ENCODE measurements at places on chromosomes 4 and X.

- no peak for DNase-seq
Measured at GRCh38 chr4:184421533-184422155, 52.7 kb downstream of the IRF2 start.

DNA sequence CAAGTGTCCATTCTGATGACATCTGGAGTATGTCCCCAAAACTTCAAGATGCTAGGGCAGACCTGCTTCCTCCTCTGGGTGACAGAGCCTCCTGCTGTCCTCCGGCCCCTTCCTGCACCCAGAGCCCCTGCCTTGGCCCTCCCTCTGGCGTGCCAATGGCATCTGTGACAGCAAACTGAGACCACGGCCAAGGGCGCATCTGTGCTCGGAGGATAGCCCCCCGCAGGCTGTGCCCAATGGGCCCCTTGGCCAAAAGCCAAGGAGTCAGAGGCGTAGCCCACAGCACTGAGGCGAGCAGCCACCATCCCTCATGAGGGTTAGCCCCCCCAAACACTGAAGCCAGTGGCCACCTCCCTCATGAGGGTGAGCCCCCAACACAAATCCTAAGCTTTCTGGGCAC lies 7.9 kb downstream of the LRPAP1 start:
- DNase-seq, result no peak

DNA sequence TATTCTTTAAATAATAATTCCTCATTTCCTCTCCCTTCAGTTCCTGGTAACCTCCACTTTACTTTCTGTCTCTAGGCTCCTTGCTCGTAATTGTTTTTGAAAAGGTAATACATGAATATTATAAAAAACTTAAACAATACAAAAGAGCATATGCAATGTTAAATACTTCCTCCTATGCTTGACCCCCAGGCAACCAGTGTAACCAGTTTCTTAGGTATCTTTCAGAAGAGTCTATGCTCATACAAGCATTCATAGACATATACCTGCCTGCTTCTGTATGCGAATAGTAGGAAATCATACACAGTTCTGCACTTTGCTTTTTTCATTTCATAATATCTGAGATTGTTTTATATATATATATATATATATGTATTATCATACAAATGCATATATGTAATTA lies 2.6 kb upstream of the MID2 start:
- no peak for DNase-seq

GRCh38 chr4:119536572-119537528 lies 91.8 kb downstream of the PDE5A start:
- no peak for DNase-seq

- no peak for DNase-seq
Measured at GRCh38 chr4:165489786-165490185, 111.0 kb downstream of the CPE start.

DNA sequence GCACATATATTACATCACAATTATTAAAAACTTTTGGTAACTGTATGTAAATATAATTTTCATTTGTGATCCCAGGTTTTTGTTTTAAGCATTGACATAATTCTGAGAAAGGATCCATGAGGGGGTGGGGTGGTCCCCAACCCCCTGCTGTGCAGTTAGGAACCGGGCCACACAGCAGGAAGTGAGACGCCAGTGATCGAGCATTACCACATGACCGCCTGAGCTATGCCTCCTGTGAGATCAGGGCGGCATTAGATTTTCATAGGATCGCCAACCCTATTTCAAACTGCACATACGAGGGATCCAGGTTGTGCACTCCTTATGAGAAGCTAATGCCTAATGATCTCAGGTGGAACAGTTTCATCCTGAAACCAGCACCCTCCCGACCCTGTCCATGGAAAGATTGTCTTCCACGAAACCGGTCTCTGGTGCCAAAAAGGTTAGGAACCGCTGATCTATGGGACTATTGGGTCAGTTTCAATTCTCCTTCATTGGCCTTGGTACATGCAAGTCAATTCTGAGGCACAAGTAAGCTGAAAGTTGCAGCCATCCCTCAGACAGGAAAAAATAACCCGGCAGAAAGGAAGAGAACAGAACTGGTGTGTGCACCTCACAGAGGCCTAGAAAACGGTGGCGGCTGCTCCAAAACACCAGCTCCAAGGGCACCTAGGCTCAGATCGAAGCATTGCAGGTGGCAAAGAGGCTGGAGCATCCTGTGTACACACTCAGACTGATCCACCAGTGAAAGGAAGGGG lies 7.0 kb upstream of the TMSB4X start:
- no peak for DNase-seq

- DNase-seq, result no peak
Measured at GRCh38 chrX:122777766-122778165, 406.3 kb upstream of the GRIA3 start.

- no peak for DNase-seq
Measured at GRCh38 chr4:22947851-22948250, 255.1 kb downstream of the GBA3 start.

GRCh38 chrX:111123125-111123524 lies 27.1 kb downstream of the PAK3 start:
- DNase-seq, result no peak

GRCh38 chr4:102031406-102031805 lies 240.9 kb downstream of the BANK1 start:
- no peak for DNase-seq

DNA sequence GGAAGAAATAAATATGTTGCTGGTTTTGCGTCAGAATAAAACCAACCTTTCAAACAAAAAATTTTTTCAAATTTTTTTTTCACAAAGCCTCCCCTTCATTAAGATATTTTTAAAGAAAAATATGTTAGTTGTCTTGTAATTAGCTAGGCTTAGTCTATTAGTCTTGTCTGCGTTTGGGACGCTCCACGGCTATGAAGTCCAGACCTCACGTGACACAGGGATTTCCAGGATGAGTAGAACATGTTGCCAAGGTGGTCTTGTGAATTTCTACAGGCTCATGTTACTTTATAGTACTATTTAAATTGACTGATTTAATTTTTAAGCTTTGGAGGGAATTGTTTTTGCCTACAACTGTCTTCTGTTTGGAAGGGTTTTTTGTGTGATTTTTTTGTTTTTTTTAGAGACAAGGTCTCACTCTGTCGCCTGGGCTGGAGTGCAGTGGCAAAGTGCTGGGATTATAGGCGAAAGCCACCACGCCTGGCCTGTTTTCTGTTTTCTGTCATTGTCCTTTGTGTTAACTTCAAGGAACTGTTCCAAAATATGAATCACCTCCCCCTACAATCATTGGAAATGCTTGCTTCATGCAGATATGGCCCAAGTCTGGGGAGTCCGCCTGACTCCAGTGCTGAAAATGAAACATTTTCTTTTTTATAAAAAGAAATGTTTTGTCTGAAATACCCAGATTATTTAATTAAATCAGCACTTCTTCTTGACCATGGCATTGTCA lies 26.2 kb downstream of the TMEM144 start:
- DNase-seq, result no peak

DNA sequence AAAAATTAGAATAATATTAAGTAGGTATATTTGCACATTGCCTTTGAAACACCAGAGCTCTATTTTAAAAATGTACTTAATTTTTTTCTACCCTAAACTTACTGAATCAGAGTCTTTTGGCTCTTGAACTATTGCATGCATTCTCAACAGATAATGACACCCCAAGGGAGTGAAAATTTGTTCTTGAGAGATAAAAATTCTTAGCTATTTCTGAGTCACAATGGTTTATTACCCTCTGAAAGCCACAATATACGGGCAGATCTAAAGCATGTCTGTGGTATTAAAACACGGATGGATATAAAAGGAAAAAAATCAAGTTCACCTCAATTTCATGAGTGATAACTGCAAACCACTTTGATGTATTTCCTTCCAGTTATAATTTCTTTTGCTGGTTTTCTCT lies 636.3 kb upstream of the FTHL17 start:
- DNase-seq, result no peak

DNA sequence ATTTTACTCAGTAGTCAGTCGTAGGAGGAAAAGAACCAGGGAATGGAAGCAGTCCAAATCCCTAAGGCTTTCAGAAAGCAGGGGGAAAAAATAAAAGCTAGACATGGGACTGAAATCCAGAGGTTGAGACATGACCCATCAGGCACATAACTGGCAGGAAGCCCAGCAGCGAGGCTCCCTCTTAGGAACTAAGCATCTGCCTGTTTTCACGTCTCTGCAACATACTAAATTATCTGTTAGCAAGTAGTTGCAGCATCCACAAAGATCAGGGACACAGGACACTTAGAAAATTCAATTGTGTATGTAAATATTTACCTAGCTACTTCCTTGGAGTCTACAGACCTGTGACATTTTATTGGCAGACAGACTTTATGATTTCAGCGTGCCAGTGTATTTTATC lies 118.0 kb upstream of the EDNRA start:
- DNase-seq, result no peak

DNA sequence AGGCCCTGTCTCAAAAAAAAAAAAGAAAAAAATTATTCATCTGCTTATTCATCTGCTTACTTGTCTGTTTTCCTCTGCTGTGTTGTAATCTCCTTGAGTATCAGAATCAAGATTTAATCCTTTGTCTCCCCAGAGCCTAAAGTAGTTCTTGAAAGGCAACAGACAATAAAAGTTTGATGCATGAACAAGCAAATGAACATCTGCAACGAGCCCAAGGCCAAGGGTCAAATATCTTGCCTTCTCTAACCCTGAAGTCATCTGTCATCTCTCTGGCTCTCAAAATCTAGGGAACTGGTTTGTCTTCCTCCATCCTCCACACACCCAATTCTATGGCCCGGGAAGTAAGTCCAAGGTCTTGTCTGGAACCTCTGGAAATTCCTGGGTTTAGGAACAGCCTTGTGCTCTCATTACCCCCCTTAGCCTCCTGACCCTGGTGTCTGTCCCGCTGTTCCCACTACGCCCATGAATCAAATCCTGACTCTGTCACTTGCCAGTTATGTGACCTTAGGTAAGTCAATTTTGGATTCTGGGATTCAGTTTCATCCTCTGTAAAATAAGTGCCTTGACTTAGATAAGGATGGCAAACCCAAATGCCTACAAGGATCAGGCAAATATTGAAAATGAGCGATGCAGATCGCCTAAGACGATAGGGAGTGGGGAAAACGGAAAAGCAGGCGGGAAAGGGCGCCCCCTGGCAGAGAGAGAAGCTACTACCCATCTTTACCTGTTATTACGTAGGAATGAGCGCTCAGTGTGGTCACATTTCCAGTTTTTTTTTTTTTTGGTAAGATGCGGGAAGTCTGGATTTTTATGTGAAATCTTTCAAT lies 102.7 kb upstream of the DHX15 start:
- no peak for DNase-seq

- DNase-seq, result no peak
Measured at GRCh38 chr4:106036848-106037247, 141.6 kb downstream of the NPNT start.

DNA sequence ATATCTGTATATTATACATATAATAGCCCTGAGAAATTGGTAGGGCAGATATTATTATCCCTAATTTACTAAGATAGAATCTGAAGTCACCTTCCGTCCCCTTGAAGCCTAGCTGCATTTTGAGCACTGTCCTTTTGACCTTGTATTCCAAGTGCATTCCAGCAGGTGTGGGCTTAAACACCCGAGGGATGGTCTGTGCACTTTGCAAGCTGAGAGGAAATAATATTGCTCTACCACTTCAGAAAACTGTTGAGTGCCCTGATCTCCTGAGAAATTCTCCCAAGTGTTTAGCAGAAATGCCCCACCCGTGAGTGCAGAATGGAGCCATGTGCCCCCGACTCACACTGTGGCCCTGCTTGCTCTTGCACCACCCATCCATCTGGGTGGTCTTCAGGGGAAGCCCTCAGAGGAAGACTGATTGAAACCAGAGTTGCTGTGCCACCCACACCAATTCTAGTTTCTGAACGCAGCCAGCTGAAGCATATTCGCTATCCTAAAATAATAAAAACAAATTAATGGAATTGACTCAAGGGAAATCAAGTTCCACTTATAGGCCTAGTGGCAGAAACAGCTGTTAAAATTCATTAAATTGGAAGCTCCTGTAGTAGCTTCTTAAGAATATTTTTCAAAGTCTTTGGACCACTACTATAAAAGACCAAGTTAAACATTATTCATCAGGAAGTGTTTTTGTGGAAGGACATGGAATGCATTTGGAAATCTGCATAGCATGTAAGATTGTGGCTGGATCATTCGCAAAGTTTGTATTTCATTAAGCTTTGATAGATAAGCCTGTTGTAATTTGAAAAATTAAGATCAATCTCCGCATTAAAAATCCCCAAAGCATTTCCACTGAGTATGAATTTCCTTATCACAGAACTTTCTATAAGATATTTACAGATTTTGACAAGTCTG lies 41.3 kb upstream of the PRKG2 start:
- no peak for DNase-seq

- no peak for DNase-seq
Measured at GRCh38 chrX:153828308-153828707, 2.0 kb downstream of the PDZD4 start.

GRCh38 chrX:45368705-45369104 lies 168.0 kb upstream of the DIPK2B start:
- DNase-seq, result no peak

- peak; percentile 12 for DNase-seq
Measured at GRCh38 chr4:89486042-89486441, 178.4 kb upstream of the GPRIN3 start.

- DNase-seq, result no peak
Measured at GRCh38 chr4:115152081-115152480, 38.7 kb upstream of the NDST4 start.
